ENCODE measurements at places on chromosomes 5 and 9.

- ATAC-seq, result no peak
These were observed 138.0 kb downstream of the PIK3R1 start for GRCh38 chr5:68353605-68354004.

DNA sequence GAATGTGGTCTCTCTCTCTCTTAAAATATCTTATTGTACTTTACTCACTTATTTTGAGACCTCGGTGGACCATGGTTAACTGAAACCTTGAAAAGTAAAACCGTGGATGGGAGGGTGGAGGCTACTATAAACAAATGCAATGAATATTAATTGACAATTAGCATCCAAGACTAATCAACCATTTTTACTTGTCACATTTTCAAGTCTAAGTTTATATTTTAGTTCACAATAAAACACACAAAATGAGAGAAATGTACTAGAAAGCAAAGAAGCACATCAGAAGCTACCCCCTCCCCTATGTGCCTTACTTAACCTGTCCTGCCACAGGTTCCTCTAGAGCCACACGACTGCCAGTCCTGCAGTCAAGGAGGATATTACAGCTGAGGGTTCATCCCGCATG is 4.6 kb downstream of the ARL15 start:
- ATAC-seq, result no peak

GRCh38 chr9:35684921-35685320 is 4.8 kb downstream of the TPM2 start:
- no peak for ATAC-seq

- peak; percentile 39 for ATAC-seq
These were observed 59.2 kb downstream of the IPPK start for GRCh38 chr9:92610470-92611420.

- peak; percentile 93 for ATAC-seq
These were observed 49.6 kb upstream of the FOXE1 start for GRCh38 chr9:97803167-97804058.

DNA sequence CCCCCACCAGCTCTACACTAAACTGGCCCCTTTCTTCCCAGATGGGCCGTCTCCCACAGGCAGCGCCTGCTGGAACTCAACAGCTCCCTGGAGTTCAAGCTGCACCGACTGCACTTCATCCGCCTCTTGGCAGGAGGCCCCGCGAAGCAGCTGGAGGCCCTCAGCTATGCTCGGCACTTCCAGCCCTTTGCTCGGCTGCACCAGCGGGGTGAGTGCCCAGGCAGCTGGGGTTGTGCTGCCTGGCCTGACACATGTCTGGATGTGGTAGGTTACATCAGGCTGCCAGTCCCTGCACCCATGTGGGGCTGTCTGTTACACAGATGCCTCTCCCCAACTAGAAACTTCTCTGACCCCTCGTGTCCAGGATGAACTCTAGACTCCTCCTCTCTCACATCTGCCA is 9.8 kb downstream of the NHP2 start:
- peak; percentile 68 for ATAC-seq

DNA sequence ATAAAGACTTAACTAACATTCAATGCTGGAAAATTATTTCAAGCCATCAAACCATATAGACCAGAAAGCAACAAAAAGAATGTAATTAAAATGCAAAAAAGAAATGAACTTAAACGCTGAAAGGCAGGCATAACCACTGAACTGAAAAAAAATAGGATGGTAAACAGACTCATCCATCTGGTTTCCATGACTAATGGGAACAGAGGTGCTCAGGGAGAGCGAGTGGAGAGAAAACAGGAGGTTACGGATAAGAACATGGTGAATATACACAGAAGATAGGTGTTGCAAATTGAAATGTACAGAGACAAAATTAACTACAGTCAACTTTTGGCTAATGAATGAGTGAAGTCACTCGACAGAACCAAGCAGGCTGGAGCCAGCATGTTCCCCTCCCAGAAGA is 43.5 kb upstream of the RNF38 start:
- ATAC-seq, result no peak

DNA sequence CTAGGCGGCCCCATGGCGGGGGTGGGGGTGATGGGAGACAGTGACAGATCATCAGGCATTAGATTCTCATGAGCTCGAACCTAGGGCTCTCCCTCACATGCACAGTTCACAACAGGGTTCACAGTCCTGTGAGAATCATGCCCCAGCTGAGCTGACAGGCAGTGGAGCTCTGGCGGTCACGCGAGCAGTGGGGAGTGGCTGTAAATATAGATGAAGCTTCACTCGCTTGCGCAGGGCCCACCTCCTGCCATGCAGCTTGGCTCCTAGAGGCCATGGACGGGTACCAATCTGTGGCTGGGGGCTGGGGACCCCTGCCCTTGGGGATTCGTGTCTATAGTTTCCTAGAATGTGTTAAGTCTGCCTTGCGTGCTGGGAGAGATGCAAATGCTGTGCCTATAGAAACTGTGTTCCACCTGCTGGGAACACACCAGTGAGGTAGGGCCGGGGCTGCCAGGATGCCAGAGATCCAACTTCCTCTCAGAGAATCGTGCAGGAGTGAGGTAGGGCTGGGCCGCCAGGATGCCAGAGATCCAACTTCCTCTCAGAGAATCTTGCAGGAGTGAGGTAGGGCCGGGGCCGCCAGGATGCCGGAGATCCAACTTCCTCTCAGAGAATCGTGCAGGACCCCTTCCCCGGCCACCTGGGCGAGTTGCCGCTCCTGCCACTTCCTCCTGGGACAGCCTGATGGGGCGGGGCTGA is 14.1 kb upstream of the EXOC3 start:
- no peak for ATAC-seq

- no peak for ATAC-seq
These were observed 154.8 kb upstream of the TBC1D2 start for GRCh38 chr9:98410185-98410697.

DNA sequence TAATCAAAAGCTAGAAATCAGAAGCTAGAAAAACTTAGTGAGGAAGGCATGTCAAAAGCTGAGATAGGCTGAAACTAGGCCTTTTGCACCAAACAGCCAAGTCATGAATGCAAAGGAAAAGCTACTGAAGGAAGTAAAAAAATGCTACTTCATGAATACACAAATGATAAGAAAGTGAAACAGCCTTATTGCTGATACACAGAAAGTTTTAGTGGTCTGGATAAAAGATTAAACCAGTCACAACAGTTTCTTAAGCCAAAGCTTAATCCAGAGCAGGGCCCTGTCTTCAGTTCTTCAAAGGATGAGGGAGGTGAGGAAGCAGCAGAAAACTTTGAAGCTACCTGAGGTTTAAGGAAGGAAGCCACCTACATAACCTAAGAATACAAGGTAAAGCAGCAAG is 102.5 kb upstream of the SH3GL2 start:
- no peak for ATAC-seq

All from gastroesophageal sphincter (tissue), 4 donors.